ENCODE measurements at places on chromosomes 1 and 21.

DNA sequence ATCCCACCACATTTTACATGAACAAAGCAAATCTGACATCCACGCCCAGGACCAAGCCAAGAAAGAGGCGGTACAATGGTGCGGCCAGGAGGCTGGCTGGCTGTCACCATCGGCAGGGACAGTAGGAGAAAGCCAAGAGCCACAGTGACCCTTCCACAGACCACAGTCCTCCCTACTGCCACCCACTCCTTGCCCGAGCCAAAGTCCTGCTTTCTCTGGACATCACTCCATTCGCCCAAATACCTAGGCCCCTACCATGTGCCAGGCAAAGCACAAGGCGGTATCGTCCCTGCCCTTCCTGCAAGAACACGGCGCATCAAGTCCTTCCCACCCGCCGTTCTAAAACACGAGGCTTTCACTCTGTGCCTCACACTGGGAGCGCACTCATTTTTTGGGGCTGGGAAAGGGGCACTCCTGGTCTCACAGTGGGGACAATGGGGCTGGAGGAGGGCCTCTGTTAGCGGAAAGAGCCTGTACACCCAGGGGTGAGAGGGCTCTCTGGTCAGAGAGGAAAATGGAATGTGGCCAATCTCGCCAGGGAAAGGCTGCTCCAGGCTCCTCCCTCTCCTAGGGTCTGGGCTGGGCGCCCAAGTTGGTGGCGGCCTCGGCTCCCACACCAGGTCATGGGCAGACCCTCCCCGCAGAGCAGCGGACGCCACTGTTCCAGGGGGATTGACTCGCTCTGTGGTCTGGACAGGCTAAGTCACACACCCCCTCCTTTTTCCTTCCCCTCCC, 26.5 kb downstream of the SSBP3 start:
- DNase-seq, result no peak

- no peak for DNase-seq
Measured at GRCh38 chr1:26627954-26628353, 67.9 kb upstream of the ARID1A start.

DNA sequence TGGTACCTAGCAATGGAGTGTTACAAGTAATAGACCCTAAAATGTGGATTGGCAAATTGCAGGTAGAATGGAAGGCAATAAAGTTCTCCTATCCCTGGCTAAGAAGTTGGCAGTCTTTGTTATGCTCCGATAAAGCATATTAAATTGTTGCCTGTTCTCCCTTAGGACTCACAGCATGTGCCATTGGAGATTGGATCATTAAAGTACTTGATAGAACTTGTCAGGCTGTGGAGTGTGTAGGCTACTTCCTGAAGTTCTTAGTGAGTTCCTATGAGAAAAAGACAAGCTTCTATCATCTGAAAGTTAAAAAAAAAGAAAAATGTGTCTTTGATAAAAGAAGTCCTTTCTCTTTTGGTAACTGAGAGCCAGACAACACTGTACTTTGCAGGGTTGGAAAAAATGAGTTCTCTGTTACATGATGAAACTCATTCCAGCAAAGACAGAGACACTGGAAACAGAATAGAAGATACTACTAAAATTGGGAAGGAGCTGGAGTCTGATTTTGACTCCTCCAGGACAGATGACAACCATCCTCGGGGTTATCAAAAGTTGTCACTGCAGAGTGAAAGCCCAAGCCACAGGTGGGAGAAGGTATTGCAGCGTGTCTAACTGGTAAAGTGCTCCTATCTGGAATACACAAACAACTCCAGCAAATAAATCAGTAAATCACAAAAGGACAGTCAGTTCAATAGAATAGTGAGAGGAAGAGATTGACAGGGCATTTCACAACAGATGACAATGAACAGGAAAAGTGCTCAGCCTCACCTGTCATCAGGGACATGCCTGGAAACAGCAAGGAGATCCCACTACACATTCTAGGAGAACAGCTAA, 87.5 kb upstream of the WDR26 start:
- no peak for DNase-seq

GRCh38 chr1:56758135-56758534, 61.1 kb downstream of the FYB2 start:
- no peak for DNase-seq

DNA sequence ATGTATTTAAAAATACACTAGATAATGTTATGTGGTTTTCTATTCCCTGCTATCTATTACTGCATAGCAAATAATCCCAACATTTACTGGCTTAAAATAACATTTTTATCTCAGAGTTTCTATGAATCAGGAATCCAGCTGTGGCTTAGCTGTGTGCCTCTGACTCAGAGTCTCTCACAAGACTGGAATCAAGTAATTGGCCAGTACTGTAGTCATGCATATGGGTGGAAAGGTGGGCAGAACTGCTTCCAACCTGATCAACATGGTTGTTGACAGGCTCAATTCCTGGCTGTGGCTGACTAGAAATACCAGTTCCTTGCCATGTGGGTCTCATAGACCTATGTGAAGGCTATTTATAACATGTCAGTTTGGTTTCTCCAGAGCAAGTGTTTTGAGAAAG, 131.8 kb downstream of the PDE4B start:
- no peak for DNase-seq

GRCh38 chr1:21886486-21887215, 50.5 kb downstream of the HSPG2 start:
- DNase-seq, result no peak

GRCh38 chr21:26883768-26884167, 38.6 kb upstream of the ADAMTS1 start:
- DNase-seq, result no peak

- peak; percentile 41 for DNase-seq
Measured at GRCh38 chr1:247386217-247386616, 29.8 kb upstream of the NLRP3 start.

DNA sequence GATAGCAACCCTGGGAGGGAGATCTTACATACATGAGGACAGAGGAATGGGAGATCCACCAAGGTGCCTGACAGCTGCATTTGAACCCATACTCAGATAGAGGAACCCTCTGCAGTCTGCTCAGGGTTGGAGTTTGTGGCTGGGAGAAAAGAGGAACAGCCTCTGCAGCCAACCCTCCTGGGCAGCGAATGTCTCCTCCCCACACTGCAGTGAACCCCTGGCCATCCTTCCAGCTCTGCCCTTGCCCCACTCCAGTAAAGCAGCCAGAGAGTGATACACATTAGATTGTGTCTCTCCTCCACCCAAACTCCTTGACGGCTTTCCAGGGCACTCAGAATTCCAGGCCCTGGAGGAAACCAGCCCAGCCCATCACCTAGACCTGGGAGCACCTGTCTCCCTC, 137.7 kb downstream of the RUNX1 start:
- DNase-seq, result no peak

- no peak for DNase-seq
Measured at GRCh38 chr1:53296117-53296749, 31.6 kb downstream of the LRP8 start.

GRCh38 chr1:111989531-111990025, at the start of gene KCND3:
KCND3 (minus strand) TSS chr1:111989668.
- peak; percentile 31 for DNase-seq

- no peak for DNase-seq
Measured at GRCh38 chr1:208026880-208027438, 116.0 kb upstream of the CD34 start.

- DNase-seq, result no peak
Measured at GRCh38 chr1:58720680-58721079, 20.8 kb upstream of the MYSM1 start.

DNA sequence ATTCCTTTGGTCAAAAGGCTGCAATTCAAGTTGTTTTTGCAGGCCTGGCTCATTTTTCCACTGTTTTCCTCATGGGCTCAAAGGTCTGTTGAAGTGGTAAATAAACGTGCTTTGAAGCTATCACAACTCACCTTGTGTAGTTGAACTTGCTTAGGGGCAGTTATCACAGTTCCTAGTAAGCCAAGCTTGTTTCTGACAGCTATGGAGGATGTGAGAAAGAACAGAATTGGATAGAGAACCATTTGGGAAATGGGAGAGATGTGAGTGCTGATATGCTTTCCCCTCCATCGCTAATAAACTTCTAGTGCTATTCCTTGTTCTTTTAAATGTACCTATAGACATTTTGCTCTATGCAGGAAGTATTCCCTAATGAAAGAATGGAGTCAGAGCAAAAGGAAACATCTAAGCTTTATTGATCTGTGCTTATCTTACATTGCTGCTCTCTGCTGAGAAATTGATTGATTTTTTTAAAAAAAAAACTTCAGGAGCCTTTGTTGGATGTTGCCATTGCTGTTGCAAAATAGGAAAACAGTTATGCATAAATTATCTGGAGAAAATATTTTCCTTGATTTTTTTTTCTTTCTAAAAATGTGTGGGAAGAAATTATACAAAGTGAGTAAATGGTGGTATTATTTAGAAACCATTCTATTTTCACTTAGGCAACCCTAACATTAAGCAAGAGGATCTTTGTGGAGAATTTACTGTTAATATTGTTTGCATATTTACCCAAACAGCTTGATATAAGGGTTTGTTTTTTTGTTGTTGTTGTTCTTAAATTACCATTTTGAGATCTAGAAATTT, 118.2 kb downstream of the MAGI3 start:
- no peak for DNase-seq
